ENCODE measurements at places on chromosomes 11 and 22. TPM values are rescaled to one million over a fixed set of nuclear protein-coding genes. Genes with fewer than 3 reads are reported as not detected.

DNA sequence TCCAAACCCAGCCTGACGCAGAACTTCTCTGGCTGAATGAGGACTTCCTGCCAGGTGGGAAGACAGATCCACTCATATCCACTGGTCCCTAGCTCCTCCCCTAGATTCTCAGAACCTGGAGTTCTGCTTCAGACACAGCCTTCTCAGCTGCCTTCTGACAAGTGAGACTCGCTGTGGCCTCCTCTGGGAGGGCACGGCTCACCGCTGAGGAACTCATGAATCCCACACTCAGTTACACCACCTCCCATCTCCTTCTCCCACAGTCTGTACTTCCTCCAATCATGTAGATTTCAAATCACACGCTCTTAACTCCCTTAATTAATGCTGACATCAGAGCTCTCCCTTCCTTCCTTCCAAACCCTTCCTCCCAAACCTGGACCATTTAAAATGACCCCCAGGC lies 86.4 kb upstream of the TMEM45B start:
- no peak for DNase-seq

GRCh38 chr22:19943082-19944026 lies 1.7 kb upstream of the TXNRD2 start:
- DNase-seq: peak; percentile 46

DNA sequence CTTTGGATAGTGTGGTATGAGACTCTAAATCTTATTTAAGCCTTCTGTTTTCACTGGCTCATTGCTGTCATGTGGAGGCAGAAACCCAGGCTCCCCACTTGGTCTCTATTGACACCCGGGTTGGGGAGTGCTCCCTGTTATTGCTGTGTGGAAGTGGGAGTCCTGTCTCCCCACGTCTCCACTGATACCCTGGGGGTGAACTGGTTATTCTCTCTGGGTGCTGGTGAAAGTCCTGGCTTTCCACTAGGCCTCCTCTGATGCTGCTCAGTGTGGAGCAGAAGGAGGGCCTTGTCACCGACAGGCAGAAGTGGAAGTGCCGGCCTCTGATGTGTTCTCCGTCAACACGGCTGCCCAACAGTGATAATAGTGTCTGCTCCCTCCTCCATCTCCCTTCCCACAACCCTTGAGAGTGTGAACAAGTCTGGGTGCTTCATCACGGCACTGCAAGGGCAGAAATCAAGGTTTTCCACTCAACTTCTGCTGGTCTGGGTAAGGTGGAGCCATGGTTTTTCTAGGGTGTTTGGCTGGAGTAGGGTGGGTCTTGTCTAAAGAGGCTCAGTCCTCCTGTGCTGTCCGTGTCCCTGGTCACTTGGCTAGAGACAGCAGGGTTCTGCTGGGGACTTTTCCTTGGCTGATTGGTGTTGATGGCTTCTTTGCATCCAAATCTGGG lies 240.7 kb upstream of the B3GAT1 start:
- DNase-seq: no peak

Gene EI24
- 125 TPM for polyA plus RNA-seq

DNA sequence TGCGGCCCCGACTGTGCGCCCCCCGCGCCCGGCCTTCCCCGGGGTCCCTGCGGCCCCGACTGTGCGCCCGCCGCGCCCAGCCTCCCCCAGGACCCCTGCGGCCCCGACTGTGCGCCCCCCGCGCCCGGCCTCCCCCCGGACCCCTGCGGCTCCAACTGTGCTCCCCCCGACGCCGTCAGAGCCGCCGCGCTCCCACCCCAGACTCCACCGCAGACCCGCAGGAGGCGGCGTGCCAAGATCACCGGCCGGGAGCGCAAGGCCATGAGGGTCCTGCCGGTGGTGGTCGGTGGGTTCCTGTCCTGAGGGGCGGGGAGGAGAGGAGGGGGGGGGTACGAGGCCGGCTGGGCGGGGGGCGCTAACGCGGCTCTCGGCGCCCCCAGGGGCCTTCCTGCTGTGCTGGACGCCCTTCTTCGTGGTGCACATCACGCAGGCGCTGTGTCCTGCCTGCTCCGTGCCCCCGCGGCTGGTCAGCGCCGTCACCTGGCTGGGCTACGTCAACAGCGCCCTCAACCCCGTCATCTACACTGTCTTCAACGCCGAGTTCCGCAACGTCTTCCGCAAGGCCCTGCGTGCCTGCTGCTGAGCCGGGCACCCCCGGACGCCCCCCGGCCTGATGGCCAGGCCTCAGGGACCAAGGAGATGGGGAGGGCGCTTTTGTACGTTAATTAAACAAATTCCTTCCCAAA lies 3.1 kb downstream of the DRD4 start:
- no peak for DNase-seq

DNA sequence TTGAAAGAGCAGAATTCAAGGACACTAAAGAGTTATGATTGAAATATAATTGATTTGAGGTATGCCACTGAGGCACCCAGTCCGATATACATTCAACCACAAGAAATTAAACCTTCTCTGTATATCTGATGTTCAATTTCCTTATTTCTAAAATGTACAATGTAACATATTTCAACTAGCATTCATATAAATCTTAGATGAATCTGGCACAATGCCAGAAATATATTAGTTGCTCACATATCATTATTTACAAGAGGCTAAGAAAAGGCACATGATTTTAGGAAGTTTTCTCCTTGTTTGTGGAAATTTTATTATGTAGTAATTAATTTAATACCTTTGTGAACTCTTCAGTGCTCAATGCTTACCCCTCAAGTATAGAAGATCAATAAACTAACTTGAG lies 532.3 kb downstream of the KCNA4 start:
- DNase-seq: no peak

DNA sequence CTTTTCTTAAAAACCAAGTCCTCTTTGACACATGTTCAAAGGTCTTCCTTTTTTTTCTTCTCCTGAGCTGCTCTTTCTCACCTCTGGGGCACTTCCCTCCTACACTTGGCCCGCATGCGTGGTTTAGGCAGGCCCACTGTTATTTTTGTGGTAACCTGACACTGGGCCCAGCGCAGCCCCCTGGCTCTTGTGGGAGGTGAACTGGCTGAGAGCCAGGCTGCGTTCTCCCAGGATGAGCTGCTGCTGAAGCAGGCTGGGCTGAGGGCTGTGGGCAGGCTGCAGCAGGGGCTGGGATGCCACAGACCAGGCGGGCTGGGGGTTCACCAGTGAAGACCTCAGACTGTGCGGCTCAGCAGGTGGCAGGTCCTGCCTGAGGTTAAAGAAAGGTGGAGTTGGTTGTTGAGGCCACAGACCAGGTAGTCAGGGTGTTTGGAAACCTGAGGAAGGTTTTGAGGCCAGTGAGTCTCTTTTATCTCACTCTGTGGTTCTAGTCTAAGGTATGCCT lies 72.4 kb downstream of the TEAD1 start:
- DNase-seq: peak; percentile 90

Gene ATG2A
- polyA plus RNA-seq: 16.4 TPM

GRCh38 chr11:114044042-114044871 lies 15.3 kb upstream of the ZBTB16 start:
- no peak for DNase-seq

GRCh38 chr11:62928011-62928410 lies 6.8 kb upstream of the CHRM1 start:
- DNase-seq: no peak

- DNase-seq: no peak
These were observed 16.2 kb upstream of the LDLRAD3 start for GRCh38 chr11:35927682-35928081.

GRCh38 chr11:74749127-74749964 lies 697 bp downstream of the RNF169 start:
- DNase-seq: peak; percentile 53
